LHCN-M2 (cell line): ENCODE measurements at places on chromosomes 1 and 21.

GRCh38 chr1:166700696-166701095 is 138.6 kb upstream of the POGK start:
- DNase-seq: no peak

DNA sequence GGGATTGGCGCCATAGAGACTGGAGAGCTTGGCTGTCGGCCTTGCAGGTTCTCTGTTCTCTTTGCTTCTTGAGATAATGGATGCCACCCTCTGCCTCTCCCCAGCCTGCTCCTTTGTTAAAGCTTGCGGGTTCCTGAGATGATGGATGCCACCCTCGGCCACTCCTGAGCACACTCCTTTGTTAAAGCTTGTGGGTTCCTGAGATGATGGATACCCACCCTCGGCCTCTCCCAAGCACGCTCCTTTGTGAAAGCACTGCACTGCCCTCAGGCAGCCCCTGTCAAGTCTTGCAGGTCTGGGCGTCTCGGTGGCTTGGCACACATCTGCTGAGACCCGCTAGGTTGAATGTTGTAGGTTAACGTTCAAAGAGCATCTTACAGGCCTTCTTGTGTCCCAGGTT is 76.5 kb downstream of the SCCPDH start:
- no peak for DNase-seq

GRCh38 chr1:168454211-168454815 is 89.5 kb downstream of the XCL2 start:
- peak; percentile 46 for DNase-seq

GRCh38 chr1:169318536-169319244 is 48.9 kb downstream of the NME7 start:
- no peak for DNase-seq

DNA sequence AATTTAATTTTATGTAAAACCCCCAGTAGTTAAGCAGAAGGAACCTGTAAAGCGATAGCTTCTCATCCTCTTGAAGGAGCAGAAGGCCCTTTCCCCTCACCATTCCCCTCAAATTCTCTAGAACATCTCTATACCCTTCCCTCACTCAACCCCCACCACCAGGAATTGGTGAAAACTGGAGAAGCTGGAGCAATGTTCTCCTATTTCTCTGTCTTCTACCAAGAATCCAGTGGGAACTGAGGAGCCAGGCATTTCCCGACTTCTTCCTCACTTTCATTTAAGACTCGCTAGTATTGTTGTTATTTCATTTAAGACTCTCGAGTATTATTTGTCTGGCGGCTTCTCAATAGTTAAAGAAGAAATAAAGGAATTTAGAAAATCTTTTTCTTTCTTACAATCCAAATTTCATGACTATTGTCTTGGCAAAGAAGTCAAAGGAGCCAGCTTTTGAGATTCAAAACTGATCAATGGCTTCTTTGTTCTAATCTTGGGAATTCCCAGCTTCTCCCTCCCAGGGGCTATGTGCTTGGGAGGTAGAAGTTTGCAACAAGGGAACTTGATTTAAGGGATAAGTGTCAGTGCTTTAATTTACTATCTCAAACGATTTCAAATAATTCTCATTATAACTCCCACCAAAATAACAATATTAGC is 253.3 kb upstream of the ADGRL2 start:
- DNase-seq: no peak

- DNase-seq: no peak
Measured at GRCh38 chr1:208271236-208271635, 27.1 kb upstream of the PLXNA2 start.

DNA sequence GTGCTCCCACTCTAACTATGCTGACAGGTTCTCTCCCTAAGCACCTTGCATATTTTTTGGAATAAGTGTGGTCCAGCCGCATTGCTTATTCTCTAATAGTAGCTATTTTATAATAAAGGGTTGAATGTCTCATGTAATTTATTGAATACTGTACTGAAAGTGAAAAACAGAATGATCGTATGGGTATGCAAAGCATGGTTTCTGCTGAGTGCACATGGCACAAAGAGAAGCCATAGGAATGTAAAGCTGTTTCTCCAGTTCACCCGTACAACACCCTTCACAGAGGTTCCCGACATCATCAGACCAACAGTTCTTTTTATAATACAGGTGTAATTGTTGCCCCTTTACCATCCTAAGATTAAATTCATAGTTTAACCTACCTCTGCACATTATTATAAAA is 8.9 kb upstream of the HAO2 start:
- DNase-seq: no peak

DNA sequence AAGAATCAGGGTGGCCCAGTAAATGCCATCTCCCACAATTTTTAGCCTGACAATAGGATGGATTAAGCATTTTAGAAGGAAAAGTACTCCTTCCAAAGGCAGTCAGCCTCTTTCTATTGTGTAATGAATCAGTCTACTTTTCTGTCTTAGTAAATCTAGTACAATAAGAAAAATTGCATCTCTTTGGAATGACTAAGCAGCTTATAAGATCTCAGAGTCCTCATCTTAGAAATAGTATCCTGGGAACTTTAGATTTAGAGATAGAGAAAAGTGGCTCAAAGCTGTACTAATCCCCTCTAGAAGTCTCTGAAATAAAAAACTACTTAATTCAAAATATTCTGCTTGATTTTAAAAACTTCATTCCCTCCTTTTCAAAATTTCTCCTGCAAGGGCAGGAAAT is 81.4 kb downstream of the SLC44A5 start:
- DNase-seq: no peak

DNA sequence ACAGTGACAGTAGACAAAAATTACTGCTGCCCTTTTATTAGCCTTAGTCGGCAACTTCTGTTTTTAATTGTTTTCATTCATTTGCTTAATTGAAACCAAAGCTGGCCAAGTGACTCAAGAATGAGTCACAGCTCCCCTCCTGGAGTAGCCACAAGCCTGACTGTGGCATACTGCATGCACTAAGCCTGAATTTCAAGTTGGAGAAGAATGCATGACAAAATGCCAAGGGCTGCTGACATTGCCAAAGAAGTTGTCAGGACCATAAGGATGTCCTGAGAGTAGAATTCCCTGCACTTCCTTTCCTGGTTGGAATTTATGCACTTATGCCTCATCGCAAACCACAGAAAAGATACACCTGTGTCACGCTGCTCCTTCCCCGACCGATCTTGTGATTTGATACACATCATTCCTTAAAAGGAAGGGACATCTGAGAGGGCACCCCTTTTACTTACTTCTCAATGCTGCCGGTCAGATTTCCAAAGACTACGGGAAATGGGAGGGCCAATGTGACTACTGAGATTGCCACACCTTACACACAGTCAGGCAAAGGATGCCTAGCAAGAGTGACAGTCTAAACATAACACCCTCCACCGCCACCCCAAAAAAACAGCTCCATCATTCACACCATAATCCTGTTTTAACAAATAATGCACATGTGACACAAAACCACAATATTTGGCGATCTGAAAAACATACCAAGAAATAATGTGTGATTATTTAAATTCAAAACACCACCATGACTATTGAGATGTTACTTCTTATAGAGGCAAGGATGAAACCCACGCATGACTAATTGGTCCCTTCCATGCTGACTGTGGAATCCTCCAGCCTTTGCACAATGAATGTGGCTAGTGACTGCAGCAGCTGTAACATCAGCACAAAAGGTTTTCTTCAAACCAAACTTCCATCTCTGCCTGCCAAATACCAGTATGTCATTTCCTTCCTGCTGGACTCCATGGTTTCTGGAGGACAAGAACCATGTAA is 28.2 kb downstream of the VAV3 start:
- DNase-seq: peak; percentile 94

- DNase-seq: no peak
Measured at GRCh38 chr1:217109928-217110327, 386.7 kb upstream of the ESRRG start.

DNA sequence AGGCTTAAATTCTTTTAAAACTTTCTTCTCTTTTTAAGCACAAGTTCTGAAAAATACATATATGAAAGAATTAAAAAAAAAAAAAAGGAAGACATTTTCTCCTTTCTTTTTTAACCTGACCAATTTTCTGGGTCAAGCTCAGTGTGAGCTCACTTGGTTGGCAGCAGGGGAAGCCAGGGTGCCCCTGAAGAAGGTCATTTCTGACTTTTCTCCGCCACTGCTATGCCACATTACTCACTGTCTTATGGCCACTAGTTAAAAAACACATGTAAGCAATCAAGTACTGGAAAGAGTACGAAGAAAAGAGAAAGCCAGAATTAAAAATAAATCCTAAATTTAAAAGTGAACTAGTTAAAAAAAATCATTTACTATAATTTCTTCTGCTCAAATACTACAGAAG is 275.0 kb downstream of the NEGR1 start:
- DNase-seq: no peak

DNA sequence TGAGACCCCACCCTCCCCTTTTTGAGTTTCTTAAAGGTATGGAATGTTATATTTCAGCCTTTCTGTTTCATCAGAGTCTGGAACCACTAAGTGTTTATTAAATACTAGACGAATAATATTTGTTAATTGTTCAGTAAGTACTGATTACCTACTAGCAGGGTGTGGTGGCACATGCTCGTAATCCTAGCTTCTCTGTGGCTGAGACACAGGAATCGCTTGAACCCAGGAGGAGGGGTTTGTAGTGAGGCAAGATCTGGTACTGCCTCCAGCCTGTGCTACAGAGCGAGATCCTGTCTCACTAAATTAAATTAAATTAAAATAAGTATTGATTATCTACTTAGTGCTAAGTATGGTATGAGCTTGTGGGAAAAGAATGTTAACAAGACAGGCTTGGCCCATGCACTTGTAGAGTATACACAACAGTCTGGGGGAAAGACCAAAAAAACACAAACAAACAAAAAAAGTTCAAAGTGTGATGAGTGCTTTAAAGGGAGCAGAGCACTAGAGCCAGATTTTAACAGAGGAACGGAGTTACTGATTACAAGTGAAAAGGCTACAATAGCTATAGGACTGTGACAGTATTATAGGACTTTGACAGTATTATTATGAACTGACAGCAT is 2.4 kb downstream of the CEPT1 start:
- DNase-seq: no peak

GRCh38 chr1:233132445-233132844 is 163.1 kb downstream of the PCNX2 start:
- no peak for DNase-seq

- peak; percentile 51 for DNase-seq
Measured at GRCh38 chr1:198909973-198910372, 271.1 kb downstream of the PTPRC start.

DNA sequence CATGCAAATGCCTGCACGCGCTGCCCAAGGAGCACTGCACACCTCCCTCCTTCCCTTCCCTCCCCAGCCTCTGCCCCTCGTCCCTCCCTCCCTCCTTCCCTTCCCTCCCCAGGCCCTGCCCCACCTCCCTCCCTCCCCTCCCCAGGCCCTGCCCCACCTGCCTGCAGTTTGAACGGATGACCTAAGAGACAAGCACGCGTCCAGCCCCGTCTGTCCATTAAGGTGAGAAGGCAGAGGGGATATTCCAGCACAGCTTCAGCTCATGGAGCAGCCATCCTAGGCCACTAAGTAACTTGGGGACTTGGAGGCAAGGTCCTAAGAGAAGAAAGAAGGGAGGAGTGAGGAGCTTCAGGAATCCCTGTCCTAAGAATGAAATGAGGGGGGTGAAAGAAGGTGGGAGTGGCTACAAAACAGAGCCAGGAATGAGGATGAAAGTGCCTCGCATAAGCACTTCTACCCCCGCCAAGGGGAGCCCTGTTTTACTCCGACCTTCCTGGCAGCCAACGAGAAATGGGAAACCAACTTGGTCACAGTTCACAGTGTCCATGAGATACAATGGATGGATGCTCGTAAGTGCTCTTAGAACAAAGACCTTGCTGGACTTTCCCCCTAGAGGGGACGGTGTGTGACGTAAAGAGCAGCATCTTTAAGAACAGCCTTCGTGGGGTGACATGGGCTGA is 21.3 kb upstream of the EFHD2 start:
- no peak for DNase-seq

DNA sequence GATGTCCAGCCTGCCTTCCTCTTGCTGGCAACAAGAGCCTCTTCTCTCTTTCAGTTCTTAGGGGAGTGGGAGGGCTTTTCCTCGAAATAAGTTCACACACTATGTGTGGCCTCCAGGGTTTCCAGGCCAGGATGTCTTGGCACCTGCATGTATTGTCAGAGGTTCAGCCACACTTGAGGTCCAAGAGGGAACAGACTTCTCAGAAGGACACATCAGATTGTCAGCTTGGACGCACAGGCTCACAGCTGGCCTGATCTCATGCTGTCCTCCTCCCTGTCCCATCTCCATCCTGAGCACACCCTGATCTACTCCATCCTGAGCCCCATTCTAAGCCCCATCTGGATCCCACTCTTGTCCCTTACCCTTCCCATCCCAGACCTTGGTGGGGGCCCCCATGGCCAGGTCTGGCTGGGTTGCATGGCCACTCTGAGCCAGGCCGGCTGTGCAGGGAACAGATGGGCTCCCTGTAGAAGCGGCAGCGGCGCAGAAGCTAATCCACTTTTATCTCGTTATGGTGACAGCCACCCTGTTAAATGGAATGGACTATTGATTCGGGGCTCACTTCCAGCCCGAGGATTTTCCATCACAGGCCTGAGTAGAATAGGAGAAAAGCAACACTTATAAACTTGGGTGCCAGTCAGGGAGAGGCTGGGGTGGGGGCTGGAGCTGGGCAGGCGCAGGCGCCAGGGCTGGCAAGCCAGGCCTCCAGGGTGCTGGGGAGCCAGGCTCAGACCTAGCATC is 85.1 kb upstream of the CSF3R start:
- DNase-seq: no peak

- no peak for DNase-seq
Measured at GRCh38 chr1:234698686-234699085, 88.7 kb upstream of the IRF2BP2 start.

DNA sequence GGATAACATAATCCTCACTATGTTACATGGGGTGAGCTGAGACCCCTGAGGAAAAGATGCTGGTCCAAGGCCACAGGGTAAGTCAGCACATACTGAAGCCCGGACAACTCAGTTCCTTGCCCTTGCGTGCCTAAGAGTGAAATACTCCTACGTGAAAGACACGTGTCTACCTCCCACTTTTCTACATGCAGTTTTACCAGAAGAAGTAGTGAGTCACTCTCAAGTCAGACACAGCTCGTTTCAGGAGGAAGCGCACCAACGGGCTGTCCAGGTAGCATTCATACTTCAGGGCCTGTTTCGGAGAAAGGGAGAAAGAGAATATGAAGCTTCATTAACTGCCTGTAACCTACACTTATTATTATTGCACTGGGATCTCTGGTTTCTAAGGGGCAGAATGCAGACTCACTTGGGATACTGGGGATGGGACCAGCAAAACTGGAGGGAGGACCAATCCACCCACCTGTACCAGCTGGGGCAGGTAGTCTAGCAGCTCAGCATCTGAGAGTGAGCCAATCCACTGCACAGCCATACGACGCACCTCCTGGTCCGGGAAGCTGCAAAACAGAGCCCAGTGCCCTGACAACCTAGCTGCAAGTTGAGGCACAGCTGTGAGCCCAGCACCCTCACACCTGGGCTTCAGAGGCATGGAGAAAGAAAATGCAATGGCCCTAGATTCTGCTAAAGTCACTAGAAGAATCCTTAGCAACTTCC is 32.4 kb upstream of the PPP1R15B start:
- no peak for DNase-seq

DNA sequence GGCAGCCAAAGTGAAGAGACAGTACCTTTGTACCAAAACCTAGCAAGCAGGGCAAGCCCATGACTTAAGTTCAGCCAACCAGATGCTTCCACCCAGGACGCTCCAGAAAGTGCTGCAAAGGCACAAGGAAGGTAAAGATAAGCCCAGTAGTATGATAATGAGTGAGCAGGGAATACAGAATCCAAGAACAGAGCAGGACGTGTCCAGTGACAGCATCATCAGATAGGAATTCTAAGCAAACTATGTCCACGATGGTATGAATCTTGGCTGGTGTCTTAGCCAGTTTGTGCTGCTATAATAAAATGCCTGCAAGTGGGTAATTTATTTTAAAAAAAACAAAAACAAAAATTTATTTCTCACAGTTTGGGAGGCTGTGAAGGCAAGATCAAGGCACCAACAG is 13.6 kb downstream of the GJA4 start:
- DNase-seq: no peak
